ENCODE measurements at places on chromosomes 7 and 10.
A peak's percentile ranks its signal among the peaks of the same experiment; 100 is the strongest.

GRCh38 chr7:149865437-149865836 is 8.3 kb upstream of the ATP6V0E2 start:
- no peak for DNase-seq

- DNase-seq = no peak
These were observed 1.1 kb downstream of the MEPCE start for GRCh38 chr7:100430493-100431285.

- DNase-seq = no peak
These were observed 9.2 kb downstream of the INPP5A start for GRCh38 chr10:132546567-132547420.

GRCh38 chr7:17176371-17177032 is 122.0 kb upstream of the AHR start:
- no peak for DNase-seq

DNA sequence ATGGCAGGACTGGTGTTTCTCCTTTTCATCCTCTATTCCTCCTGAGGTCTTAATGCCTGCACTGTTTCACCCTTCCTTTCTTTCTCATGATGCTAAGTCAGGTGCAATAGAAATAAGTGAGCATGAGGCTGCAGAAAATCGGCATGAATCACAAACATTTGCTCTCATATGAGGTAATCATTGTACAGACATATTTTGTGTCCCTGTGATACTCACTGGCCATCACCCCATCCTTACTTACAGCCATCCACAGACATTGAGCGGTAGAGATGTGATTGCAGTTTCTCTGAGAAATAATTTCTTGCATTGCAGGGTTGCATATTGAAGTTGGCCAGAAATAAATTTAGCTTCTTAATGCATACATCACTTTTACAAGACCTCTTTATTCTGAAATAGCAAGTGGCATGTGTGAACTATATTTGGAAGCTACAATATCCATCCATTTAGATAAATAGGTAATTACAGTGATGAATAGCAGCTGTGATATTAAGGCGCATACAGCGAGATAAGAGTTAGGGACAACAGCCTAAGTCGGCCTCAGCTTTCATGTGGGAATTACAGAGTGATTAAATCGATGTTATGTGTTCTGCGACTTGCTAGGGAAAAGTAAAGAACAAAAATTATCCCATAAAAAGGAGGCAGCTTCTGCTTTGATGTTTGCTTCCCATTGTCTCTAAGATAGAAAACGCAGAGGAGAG is 612.6 kb downstream of the SORCS3 start:
- no peak for DNase-seq

GRCh38 chr7:123352973-123353372 is 153.2 kb upstream of the SLC13A1 start:
- DNase-seq = no peak

GRCh38 chr10:72697716-72698115 is 5.8 kb downstream of the MCU start:
- DNase-seq = peak; percentile 24

GRCh38 chr7:158816995-158817394 is 12.3 kb downstream of the ESYT2 start:
- no peak for DNase-seq

DNA sequence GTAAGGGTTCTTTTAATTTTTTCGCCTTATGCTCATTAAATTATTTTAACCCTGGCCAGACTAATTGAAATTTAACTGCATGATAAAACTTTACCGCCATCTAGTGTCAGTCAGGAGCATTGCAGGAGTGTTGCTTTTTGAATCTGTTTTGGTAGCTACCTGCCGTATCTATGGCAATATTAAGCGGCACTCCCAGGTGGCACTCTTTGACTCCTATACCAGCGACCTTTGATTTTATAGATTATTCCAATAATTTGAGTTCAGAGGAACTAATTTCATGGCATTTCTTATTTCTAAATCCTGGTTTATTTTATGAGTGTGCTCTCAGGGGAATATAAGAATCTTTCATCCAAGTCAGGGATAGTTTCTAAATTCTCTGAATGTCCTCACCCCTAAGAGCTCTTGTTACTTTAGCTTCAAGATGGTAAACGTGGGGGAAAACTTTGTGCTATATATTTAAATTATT is 198.9 kb downstream of the REEP3 start:
- no peak for DNase-seq

DNA sequence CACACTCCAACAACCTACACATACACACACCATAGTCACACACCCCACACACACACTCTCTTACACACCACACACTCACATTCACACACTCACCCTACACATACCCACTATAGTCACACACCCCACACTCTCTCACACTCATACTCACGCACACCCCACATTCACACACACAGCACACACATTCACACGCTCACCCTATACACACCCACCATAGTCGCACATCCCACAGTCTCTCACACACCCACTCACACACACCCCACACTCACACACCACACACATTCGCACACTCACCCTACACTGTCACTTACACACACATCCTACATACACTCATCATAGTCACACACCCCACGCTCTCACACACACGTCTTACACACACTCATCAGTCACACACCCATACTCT is 85.6 kb downstream of the HECW1 start:
- DNase-seq = no peak

DNA sequence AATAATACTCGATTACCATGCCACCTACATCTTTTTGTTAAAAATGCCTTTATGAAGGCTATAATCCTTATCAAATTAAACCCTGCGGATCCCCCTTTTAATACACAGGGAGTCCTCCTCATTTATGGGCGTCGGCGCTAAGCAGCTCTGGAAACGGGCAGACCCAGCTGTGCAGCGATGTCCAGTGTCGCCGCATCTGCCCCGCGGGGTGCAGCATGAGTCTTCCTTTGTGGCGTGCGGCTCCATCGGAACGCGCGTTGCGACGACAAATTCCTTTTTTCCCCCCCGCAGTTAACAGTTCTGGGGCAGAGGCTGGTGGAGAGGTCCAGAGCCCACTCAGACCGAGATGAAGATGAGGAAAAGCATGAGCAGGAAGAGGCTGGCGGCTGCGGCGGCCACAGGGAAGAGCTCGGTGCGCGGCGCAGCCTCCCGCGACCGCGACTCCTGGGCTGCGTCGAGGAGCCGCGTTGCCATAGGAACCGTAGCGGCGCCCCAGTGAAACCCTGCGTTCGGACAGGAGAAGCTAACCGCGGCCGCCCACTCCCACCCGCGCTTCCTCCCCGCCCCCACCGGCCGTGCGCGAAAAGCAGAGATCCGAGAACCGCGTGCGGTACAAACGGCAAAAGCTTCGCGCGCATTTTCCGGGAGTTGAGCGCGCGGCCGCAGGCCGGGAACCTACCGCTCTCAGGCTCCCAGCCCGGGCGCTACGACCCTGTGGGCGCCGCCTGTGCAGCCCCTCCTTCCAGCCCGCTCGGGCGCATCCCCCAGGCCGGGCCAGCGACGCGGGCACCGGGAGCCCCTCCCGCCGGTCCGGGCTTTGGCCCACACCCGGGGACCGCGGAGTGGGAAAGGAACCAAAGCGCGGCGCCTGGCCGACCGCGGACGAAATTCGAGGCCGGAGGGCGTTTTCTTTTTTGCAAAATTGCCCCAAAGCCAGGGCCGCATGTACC is 130.6 kb downstream of the SPAG6 start:
- no peak for DNase-seq

- DNase-seq = no peak
These were observed 126.3 kb downstream of the WDR37 start for GRCh38 chr10:1182280-1183032.

- peak; percentile 52 for DNase-seq
These were observed 12.7 kb upstream of the AKR1B10 start for GRCh38 chr7:134514663-134515062.

DNA sequence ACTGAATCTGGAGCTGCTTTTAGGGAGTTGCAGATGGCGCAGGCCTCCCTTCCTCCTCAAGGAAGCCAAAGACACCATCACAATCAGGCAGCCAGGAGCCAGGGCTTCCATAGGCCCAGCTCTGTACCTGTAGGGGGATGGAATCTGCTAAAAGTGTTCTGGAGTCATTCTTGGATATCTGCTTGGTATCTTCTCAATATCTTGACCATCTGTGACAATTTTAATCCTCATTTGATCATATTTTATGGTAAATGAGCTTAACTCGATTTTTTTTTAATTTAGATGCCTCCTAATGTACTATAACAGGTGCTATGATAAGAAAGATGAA is 3.1 kb downstream of the ST7 start:
- no peak for DNase-seq

- no peak for DNase-seq
These were observed 11.3 kb upstream of the PTTG1IP2 start for GRCh38 chr7:90458104-90458503.

DNA sequence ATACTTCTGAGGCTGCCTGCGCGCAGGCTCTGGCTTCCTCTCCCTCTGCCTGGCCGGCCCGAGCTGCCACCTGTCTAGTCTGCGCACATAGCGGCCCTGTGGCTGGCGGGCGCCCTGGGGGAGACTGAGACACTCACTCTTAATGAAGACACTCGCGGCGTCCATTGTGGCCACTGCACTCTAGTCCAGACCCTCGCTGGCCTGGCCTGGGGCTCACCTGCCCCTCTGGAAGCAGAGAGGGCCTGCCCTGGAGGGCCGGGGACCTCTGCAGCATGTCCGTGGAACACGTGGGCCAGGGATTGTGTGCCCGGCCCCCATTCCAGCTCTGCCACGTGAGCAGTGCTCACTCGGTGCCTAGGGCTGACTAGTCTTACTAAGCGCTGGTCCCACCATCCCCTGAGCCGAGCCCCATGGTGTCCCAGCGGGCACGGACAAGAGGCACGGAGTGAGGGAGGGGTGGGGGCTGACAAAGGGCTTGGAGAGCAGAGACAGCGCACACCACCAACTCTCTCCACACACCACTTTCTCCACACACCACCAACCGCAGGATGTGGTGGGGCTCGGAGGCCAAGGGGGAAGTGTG is 149.3 kb downstream of the ELFN1 start:
- DNase-seq = no peak

DNA sequence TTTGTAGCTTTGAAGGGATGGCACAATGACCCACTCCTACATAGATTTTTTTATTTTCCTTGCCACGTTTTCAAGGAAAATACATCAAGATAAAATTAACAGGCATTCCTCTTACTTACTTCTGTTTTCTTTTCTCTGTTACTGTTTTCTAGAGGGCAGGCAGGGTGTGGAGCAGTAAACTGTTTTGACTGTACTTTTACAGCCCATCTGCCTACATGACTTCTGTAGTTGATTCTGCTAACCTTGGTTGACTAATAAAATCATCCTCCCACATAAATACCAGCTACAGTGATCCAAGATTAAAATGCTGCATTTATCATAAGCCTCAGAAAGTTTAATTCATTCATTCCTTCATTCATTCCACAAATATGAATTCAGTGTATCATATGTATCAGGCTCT is 158.5 kb downstream of the TRIL start:
- no peak for DNase-seq

GRCh38 chr10:77117501-77117900 is 520.1 kb downstream of the KCNMA1 start:
- no peak for DNase-seq

GRCh38 chr10:52858722-52859121 is 86.1 kb upstream of the MBL2 start:
- no peak for DNase-seq

- no peak for DNase-seq
These were observed 80.8 kb upstream of the RHOBTB1 start for GRCh38 chr10:61024856-61025201.

- no peak for DNase-seq
These were observed 76.1 kb downstream of the LRRC4 start for GRCh38 chr7:127955051-127955531.

DNA sequence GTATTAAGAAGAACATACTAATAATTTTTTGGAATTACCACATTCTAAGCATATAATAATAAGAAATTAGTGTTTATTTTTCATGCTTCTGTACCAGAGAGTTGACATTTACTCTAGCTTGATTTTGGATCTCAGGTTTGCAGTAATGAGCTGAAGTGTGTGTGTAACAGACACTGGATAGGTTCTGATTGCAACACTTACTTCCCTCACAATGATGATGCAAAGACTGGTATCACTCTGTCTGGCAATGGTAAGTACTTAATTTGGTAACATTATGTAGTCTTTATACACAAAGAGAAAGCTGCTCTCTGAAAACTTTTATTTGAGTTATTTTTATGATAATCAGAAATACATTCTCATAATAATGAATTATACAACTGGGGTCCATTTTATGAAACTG is 54.1 kb downstream of the SRI start:
- no peak for DNase-seq

DNA sequence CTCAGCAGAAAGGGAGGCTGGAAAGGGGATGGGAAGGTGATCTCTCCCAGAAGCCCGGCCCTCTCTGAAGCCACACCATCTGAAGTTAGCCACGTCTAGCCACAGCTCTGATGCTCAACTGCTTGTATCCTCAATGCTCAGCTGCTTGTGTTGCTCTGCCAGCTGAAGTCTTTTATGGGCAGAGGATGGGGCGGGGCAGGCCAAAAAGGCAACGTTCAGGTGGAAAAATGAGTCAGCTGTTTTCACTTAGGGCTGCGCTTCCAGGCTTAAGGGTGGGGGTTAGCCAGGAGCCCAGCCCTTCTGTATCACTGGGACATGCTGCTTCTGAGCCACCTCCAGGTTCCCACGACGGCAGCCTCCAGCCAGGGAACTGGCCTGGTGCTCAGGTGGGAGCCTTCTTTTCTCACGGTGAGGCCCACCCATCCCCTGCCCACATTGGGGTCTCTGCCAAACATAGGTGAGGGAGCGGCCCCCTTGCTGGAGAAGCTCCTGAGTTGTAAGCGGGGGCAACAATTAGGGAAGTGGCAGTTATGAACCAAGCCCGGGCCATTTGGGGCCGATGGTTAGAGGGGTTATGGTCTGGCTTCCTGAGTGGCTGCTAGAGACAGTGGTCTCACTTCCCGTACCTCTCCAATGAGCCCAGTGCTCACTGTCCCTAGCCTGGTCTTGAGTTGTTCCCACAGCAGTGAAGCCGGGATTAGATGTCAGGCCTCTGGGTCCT is 44.9 kb upstream of the CNPY1 start:
- no peak for DNase-seq

DNA sequence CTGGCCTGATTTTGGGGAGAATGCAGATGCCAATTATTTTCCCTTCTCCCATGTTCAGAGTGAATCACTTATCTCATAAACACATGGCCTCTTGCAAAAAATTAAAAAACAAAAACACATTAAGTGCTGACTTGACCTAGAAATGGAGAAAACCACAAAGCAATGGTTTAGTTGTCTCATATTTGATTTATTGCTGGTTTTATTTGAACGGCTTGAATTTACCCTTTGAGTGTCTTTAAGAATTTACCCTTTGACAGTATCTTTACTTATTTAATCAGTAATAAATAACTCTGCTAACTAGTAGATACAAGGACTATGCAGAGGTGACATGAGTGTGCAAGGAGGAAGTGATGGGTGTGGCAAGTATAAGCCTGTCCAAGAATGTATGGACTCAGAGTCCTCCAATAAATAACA is 68.1 kb upstream of the GSDME start:
- DNase-seq = peak; percentile 33

DNA sequence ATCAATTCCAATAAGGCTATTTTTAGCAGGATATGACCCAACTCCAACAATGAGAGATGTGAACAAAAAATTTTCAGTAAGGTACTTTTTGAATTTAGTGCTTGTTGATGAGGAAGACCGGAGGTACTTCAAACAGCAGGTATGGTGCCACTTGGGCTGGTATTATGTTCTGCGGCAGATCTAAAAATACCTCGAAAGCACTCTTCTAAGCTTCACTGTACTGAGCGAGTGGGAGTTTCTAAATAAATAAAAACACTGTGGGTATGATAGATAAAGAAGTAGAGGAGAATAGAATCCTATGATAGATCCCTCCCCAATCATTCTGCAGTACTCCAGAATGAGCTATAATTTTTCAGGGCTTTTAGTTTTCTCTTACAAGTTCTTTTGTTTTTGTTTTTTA is 11.5 kb upstream of the SUPV3L1 start:
- DNase-seq = no peak

GRCh38 chr10:117373823-117374505 is 1.3 kb downstream of the PDZD8 start:
- no peak for DNase-seq

Data from GM04504 (cell line).